ENCODE measurements at places on chromosomes 16 and 17. TPM values are rescaled to one million over a fixed set of nuclear protein-coding genes. Genes with fewer than 3 reads are reported as not detected.

GRCh38 chr16:30692396-30693064 lies 6.4 kb upstream of the SRCAP start:
- H3K27me3 ChIP-seq = peaks cover 100% of the 10 kb centered on the region
- H3K4me3 ChIP-seq = peak overlapping the region; percentile 38
- no peak for DNase-seq
- H3K27ac ChIP-seq = no peak overlapping the region

DNA sequence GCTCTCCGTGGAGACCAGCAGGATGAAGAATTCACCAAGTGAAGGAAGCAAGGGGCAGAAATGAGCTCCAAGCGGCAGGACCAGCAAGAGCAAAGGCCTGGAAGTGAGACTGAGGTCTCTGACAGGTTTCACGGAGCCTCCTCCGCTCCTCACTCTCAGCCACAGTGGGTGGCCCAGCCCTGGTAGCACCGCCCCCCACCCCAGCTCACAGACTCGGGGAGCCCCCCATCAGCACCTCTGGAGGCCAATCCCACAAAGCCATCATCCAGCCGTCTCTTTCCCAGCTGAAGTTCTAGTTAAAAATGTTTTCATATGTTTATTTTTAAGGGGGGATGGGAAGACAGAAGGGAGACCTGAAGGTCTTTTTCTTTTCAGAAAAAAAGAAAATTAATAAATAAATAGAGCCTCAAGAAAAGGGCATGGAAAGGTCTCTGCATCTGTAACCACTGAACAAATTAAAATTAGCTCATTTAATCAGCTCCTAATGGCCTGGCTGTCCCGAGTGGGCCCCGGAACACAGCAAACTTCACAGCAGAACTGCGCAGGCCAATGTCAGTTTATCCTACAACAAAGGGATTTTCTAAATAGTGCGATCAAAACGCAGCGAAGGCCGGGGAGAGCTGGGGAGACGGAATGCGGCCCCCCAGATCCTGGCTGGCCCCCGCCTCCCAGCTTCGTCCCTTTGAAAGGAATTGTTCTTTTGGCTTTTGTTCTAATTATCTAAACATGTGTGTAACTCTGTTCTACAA lies 190.3 kb downstream of the ZNF423 start:
- peaks cover 30% of the 10 kb centered on the region for H3K4me1 ChIP-seq
- no peak overlapping the region for H3K4me3 ChIP-seq
- H3K27me3 ChIP-seq = no peaks in the 10 kb centered on the region

DNA sequence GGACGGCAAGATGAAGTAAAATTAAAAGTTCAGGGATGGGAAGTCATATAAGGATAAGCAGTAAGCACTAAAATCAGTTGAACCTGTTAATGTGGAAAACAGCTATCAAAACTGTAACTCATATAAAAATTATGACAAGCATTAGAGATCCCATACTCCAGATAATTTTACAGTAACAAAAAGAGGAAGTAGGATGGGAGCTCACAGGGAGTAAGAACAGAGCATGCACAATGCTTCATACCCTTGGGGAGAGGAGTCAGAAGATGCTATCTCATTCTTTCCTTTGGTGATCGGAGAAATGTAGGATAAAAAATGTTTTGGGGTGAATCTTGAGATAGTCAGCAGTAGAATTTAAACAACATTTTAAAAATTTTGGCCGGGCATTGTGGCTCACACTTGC lies 164.7 kb upstream of the CACNG5 start:
- peaks cover 10% of the 10 kb centered on the region for H3K36me3 ChIP-seq
- H3K27ac ChIP-seq = no peak overlapping the region
- DNase-seq = no peak
- H3K27me3 ChIP-seq = no peaks in the 10 kb centered on the region

GRCh38 chr16:69709456-69710084 lies 16.8 kb downstream of the NQO1 start:
- no peak for DNase-seq
- H3K4me3 ChIP-seq = no peak overlapping the region
- H3K4me1 ChIP-seq = 0 out of 2 replicates have a peak, but pooled peaks cover 6% of the 10 kb centered on the region

DNA sequence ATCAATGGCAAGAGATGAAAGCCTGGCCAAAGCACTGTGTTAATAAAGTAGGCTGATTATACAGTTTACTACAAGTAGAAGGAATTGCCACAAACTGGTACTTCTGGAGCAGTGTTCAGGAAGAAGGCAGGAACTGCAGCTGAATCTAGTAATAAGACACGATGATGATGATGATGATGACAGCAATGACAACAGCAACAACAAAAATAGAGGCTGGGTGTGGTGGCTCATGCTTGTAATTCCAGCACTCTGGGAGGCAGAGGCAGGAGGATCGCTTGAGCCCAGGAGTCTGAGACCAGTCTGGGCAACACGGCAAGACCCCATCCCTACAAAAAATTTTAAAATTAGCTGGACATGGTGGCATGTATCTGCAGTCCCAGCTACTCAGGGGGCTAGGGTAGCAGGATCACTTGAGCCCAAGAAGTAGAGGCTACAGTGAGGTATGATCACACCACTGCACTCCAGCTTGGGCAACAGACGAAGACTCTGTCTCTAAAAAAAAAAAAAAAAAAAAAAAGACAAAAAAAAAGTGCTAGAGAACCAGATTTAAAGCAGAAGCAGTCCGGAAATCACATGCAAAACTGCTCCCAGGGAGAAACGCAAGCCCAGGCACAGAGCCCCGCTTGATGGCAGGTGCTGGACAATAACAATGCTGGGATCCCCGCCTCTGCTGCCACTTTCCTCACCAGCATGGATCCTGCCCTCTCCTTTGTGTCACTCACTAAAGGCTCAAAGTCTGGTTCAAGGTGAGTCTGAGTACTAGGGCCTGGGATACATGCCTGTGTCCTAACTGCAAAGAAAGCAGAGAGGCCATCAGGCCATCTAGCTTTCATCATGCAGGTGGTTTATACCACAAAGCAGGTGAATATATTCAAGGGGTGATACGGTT lies 44.8 kb downstream of the CPPED1 start:
- H3K36me3 ChIP-seq = no peaks in the 10 kb centered on the region
- no peak for DNase-seq
- no peak overlapping the region for H3K27ac ChIP-seq
- no peak overlapping the region for H3K4me3 ChIP-seq
- no peaks in the 10 kb centered on the region for H3K27me3 ChIP-seq

The AGRP gene
- not detected for total RNA-seq

Measured in WTC11 (cell line).